Activated naive CD4-positive, alpha-beta T cell treated with anti-CD3 and anti-CD28 coated beads for 36 hours (primary cell): ENCODE measurements at places on chromosomes 2 and 18. TPM values are rescaled to one million over a fixed set of nuclear protein-coding genes. Genes with fewer than 3 reads are reported as not detected.
A peak's percentile ranks its signal among the peaks of the same experiment; 100 is the strongest.

DNA sequence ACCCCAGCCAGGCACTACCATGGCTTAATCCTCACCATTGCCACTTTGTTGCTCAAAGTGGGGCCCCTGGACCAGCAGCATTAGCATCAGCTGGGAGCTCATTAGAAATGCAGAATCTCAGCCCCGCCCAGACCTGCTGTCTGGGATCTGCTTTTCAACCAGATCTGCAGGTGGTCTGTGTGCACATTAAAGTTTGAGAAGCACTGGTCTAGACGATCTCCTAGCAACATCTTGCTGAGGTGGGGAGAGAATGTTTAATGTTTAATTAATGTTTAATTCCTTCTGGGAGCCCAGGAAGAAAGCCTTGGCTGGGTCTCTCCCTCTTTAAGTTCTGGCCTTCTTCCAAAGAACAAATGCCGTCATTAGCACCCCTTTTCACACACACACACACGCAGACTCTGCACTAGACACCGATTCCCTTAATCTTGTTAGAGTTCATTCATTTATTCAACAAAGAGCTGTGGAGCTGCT is 53.7 kb downstream of the EDAR start:
- no peak overlapping the region for H3K4me3 ChIP-seq
- peaks cover 25% of the 10 kb centered on the region for H3K4me1 ChIP-seq
- H3K27me3 ChIP-seq, result no peaks in the 10 kb centered on the region

GRCh38 chr2:149068225-149068995 is 29.9 kb downstream of the LYPD6B start:
- H3K4me3 ChIP-seq, result no peak overlapping the region
- peaks cover 2% of the 10 kb centered on the region for H3K4me1 ChIP-seq

- H3K36me3 ChIP-seq, result peaks cover 14% of the 10 kb centered on the region
- peaks cover 58% of the 10 kb centered on the region for H3K4me1 ChIP-seq
These were observed 129.2 kb downstream of the RBMS1 start for GRCh38 chr2:160364364-160364763.

GRCh38 chr2:133674433-133675331 is 106.4 kb upstream of the NCKAP5 start:
- DNase-seq, result no peak
- no peak overlapping the region for H3K27ac ChIP-seq
- H3K27me3 ChIP-seq, result peaks cover 4% of the 10 kb centered on the region
- no peaks in the 10 kb centered on the region for H3K4me1 ChIP-seq
- no peak overlapping the region for H3K4me3 ChIP-seq
- H3K36me3 ChIP-seq, result no peaks in the 10 kb centered on the region

GRCh38 chr18:61719671-61720070 is 173.1 kb downstream of the RNF152 start:
- H3K27ac ChIP-seq, result no peak overlapping the region
- DNase-seq, result no peak
- H3K4me1 ChIP-seq, result no peaks in the 10 kb centered on the region
- H3K36me3 ChIP-seq, result no peaks in the 10 kb centered on the region
- H3K27me3 ChIP-seq, result peaks cover 11% of the 10 kb centered on the region

GRCh38 chr2:71742953-71743601 is 289.7 kb downstream of the DYSF start:
- H3K27ac ChIP-seq, result no peak overlapping the region
- H3K4me3 ChIP-seq, result no peak overlapping the region
- H3K27me3 ChIP-seq, result peaks cover 15% of the 10 kb centered on the region

DNA sequence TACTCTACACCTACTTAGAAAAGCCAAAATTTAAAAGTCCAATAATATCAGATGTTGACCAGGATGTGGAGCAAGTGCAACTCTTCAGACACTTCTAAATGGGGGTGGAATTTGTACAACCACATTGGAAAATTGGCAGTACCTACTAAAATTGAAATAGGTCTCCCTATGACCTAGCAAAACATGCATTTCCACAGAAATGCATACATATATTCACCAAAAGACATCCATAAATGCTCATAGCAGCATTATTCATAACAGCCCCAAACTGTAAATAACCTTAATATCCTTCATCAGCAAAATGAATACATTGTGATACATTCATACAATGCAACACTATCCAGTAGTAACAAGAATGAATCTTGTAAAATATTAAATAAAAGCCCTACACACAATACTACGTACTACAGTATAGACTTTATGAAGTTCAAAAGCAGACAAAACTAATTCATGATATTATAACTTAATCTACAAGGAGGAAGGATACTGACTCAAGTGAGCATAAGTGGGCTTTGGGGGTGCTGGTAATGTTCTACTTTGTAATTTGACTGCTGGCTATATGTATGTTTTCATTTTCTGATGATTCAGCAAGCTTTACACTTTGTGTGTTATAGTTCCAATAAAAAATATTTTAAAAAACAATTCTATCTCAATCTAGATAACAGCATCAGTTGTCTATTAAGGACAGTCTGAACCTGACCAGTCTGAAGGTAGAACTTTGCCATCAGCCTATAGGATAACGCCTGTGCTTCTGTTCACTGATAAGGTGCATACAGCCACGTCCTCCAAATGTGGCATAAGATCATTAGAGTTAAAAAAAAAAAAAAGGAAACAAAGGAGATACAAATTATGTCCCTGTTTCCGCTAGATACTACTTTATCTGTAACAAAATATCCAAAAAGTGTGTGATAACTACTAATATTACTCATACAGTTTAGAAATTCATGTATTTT is 6.6 kb upstream of the TNFRSF11A start:
- H3K36me3 ChIP-seq, result no peaks in the 10 kb centered on the region
- DNase-seq, result no peak
- no peak overlapping the region for H3K27ac ChIP-seq
- no peaks in the 10 kb centered on the region for H3K4me1 ChIP-seq

DNA sequence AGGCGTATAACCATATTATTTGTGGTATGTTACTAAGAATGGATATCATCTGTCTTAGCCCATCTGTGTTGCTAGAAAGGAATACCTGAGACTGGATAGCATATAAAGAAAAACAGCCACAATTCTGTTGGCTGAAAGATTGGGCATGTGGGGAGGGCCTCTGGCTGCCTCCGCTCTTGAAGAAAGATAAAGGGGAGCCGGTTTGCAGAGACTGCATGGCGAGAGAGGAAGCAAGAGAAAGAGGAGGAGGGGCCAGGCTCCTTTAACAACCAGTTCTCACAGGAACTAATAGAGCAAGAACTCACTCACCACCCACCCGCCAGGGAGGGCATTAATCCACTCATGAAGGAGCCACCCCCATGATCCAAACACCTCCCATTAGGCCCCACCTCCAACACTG is 29.2 kb upstream of the UXS1 start:
- no peak for DNase-seq
- no peaks in the 10 kb centered on the region for H3K27me3 ChIP-seq
- no peak overlapping the region for H3K4me3 ChIP-seq

GRCh38 chr18:55321265-55322177 is 266.5 kb downstream of the TCF4 start:
- peak; percentile 52 for DNase-seq
- peaks cover 50% of the 10 kb centered on the region for H3K27me3 ChIP-seq
- no peak overlapping the region for H3K27ac ChIP-seq

DNA sequence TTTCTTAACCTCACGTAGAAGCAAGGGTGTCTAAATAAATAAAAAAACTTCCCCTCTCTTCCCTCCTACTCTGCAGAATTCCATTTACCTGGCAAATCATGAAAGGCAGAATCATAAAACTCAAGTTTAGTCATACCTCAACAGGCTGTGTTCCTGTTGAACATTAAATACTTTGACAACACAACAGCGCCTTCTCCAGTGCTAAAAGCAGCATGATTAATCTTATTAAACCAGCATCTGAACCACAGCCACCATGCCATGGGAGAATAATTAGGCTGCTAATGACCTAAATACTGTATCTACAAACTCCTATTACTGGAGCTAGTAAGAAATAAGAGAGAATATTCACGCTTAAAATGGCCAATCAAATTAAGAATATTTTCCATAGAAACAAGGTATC is 68.1 kb downstream of the CDH2 start:
- no peak for DNase-seq
- no peaks in the 10 kb centered on the region for H3K27me3 ChIP-seq
- H3K4me3 ChIP-seq, result no peak overlapping the region

DNA sequence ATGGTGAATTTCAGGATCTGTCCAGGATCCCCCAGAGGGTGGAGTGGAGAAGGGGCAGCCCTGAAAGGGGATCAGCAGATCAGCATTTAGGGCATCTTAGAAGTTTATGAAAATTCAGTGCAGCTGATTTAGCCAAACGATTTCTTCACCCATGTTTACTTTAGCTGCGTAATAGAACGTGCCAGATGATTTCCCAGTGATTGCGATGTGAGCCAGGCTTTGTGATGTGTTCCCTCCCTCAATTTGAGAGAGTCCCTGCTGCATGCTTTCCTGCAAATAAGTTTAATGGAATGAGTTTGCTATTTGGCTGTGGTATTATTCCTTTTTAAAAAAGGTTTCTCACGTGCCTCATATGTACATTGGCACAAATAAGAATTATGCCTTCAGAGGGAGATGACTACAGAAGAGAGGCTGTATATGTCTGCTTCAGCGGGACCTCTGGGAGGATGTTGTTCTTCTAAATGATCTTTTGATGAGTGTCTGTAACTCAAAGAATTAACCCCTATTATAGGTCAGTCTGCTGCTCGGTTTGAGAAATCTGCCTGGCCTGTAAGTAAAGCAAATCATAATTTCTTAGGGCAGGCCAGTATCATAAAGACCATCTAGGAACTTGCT is 111.9 kb downstream of the MRO start:
- no peaks in the 10 kb centered on the region for H3K36me3 ChIP-seq
- H3K27ac ChIP-seq, result no peak overlapping the region
- DNase-seq, result no peak
- H3K4me3 ChIP-seq, result no peak overlapping the region
- H3K4me1 ChIP-seq, result no peaks in the 10 kb centered on the region
- no peaks in the 10 kb centered on the region for H3K27me3 ChIP-seq

DNA sequence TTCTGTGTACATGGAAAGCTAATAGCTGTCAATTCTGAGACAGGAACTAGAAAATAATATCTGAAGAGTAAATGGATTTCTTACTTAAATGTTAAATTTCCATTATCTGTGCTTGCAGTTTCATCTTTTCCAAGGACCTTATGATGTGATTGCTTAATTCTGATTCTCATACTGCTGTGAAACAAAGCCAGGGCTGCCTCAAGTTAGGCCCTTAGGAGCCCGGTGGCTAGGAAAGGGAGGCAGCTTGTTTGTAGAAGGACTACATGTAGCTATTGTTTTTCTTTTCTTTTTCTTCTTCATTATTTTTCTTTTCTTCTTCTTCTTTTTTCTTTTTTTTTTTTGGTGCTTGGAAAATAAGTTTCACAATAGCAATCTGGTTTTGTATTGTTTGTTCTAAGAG is 50.5 kb downstream of the XRCC5 start:
- H3K27me3 ChIP-seq, result no peaks in the 10 kb centered on the region
- peaks cover 51% of the 10 kb centered on the region for H3K36me3 ChIP-seq
- DNase-seq, result no peak
- no peak overlapping the region for H3K4me3 ChIP-seq

DNA sequence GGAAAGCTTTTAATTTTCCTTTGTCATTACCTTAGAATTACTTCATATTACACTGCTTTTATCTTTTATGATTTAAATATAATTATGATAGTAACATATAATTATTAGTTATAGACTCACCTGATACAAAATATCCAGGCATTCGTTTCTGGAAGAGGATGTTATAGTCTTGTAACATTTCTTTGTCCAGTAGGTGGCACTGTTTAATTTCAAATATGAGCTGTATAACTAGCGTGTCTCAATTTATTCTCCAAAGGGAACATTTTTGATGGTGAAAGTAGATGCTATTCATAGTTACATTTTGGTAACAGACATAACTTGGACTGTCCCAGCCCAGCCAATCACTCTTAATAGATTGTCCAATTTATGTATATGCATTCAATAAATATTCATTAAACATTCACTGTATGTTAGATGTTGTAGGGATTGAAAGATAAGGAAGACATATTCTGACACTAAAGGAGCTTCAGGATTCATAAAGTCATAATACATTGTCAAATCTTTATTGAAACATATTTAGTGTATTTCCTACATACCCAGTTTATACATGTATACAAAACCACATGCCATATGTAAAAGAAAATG is 19.2 kb downstream of the DAW1 start:
- no peak overlapping the region for H3K4me3 ChIP-seq
- DNase-seq, result no peak
- H3K27ac ChIP-seq, result no peak overlapping the region
- H3K36me3 ChIP-seq, result no peaks in the 10 kb centered on the region

DNA sequence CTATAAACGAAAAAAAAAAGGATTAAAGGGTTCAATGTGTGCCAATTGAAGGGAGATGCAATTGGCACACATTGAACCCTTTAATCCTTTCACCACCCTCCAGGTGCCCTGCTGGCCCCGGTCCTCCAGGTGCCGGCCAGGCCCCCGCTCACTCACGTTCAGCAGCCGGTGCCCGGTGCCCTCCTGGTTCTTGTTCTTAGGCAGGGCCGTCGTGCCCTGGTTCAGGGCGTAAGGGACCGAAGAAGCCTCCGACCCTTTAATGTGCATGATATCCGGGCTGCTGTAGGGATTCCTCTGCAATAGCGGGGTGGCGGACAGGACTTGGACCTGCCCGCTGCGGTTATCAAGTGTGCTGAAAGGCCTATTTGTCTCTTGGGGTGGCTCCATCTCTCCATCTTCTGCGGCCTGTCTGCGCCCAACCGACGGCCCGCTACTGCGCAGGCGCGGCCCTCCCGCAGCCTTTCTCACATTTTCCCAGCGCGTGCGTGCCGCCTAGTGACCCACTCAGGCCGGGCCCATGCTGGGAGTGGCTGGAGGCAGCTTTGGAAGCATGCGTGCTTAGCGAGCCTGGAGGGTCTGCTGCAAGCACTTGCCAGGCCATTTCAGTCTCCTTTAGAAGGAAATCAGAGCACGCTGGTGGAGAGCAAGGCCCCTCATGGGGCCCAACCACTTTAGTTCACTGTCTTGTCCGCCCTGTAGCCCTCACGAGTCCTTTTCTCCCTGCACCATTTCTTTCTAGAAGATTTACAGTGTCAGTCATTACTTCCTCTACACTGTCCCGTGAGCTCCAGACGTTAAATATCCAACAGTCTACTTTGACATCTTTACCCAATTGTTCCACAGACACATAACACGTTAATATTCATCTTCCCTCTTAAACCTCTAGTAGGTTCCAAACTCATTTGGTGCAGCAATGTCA is 24.3 kb downstream of the TMEM237 start:
- no peaks in the 10 kb centered on the region for H3K36me3 ChIP-seq
- no peak overlapping the region for H3K4me3 ChIP-seq
- peak overlapping the region; percentile 14 for H3K27ac ChIP-seq
- H3K4me1 ChIP-seq, result no peaks in the 10 kb centered on the region

TMEM247 gene
- not detected for total RNA-seq

CLK1 gene
- total RNA-seq, result 174 TPM

FAM228A gene
- 0.26 TPM for total RNA-seq

TEX44 gene
- total RNA-seq, result not detected

CCL20 gene
- 13.1 TPM for total RNA-seq

RABL2A gene
- 9.2 TPM for total RNA-seq

RAMP1 gene
- 0.69 TPM for total RNA-seq

ARHGAP28 gene
- not detected for total RNA-seq

DYNC2LI1 gene
- total RNA-seq, result 8.9 TPM

NOSTRIN gene
- total RNA-seq, result not detected

SPP2 gene
- total RNA-seq, result not detected

TMEM37 gene
- total RNA-seq, result not detected

KCNG2 gene
- not detected for total RNA-seq

C2orf80 gene
- total RNA-seq, result not detected
